ENCODE measurements at places on chromosomes 11 and 22.

DNA sequence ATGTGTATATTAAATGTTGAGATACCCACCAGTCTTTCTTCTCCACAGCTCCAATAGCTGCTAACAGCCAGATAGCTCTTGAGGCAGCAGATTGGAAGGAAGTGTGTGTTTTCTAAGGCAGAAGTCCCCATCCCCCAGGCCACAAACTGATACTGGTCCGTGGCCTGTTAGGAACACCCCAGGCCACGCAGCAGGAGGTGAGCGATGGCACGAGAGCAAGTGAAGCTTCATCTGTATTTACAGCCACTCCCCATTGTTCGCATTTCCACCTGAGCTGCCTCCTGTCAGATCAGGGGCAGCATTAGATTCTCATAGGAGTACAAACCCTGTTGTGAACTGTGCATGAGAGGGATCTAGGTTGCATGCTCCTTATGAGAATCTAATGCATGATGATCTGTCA lies 12.7 kb downstream of the CCDC73 start:
- no peak for DNase-seq

GRCh38 chr11:86162239-86162638 lies 82.3 kb upstream of the EED start:
- peak; percentile 87 for DNase-seq

- no peak for DNase-seq
These were observed 1.4 kb downstream of the CLDN5 start for GRCh38 chr22:19522881-19523239.

DNA sequence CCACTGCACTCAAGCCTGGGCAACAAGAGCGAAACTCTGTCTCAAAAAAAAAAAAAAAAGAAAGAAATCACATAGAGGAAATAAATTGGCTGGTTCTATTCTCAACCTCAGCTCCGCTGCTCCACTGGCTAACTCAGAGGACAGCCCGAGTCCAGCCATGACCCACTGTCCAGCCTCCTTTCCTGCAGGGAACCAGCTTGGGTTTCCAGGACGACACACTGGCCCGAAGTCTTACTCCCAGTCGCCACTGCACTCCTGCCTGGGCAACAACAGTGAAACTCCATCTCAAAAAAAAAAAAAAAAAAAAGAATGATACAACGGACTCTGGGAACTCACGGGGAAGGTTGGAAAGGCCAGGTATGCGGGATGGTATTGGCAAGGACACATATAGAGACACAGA lies 31.5 kb downstream of the APOL3 start:
- no peak for DNase-seq

DNA sequence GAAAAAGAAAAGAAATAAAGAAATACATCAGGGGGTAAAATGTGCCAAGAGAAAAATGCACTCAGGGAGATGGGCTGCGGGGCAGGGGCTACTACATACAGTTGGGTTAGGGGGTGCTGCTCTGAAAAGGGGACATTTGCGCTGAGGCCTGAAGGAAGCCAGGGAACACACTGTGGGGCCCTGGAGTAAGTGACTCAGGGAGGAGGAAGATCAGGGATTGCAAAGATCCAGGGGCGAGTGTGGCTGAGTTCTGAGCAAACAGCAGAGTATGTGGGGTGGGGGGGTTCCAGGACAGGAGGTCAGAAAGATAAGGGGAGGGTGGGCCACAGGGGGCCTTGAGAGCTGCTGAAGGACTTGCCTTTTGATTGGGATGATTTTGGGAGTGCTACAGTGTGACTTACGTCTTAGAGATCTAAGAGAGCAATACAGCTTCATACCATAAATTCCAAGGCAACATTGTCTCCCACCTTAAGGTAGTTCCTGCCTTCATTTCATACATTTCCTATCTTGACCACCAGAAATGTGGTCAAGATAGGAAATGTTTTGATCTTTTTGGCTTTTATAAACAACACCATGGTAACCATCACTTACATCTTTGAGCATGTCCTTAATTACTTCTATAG lies 5.8 kb downstream of the A4GALT start:
- no peak for DNase-seq
